ENCODE measurements at places on chromosomes 6 and 20. TPM values are rescaled to one million over a fixed set of nuclear protein-coding genes. Genes with fewer than 3 reads are reported as not detected.

LHFPL5 gene
- total RNA-seq = not detected

TNF gene
- 0.83 TPM for total RNA-seq

CLVS2 gene
- not detected for total RNA-seq

CAPN11 gene
- total RNA-seq = not detected

HSPA1A gene
- total RNA-seq = 202 TPM

LPA gene
- not detected for total RNA-seq

TMEM244 gene
- not detected for total RNA-seq

FAM162B gene
- 1.3 TPM for total RNA-seq

KHDRBS2 gene
- total RNA-seq = not detected

CRIP3 gene
- total RNA-seq = 5.1 TPM

GINS1 gene
- total RNA-seq = 0.84 TPM

COL9A1 gene
- total RNA-seq = 0.23 TPM

SLC22A16 gene
- 1.9 TPM for total RNA-seq

HMGN4 gene
- 32.0 TPM for total RNA-seq

TBX18 gene
- 2.5 TPM for total RNA-seq

DSP gene
- total RNA-seq = 273 TPM

EEF1A2 gene
- total RNA-seq = 1,304 TPM

BCAS1 gene
- not detected for total RNA-seq

DNAH8 gene
- total RNA-seq = 0.09 TPM

SLC12A5 gene
- 0.28 TPM for total RNA-seq

NRSN1 gene
- not detected for total RNA-seq

CDH26 gene
- 0.34 TPM for total RNA-seq

SLA2 gene
- 0.54 TPM for total RNA-seq

HEY2 gene
- 27.1 TPM for total RNA-seq

TENT5A gene
- 47.4 TPM for total RNA-seq

TRIM40 gene
- not detected for total RNA-seq

TGM3 gene
- not detected for total RNA-seq

CST5 gene
- not detected for total RNA-seq

MICB gene
- total RNA-seq = 1.00 TPM

SOBP gene
- 16.2 TPM for total RNA-seq

MEP1A gene
- not detected for total RNA-seq

NR2E1 gene
- not detected for total RNA-seq

DLL1 gene
- 5.4 TPM for total RNA-seq

FKBP1C gene
- total RNA-seq = 2.9 TPM

MPIG6B gene
- 0.97 TPM for total RNA-seq

PTCHD4 gene
- 1.0 TPM for total RNA-seq

LRRC73 gene
- 1.8 TPM for total RNA-seq

CGA gene
- total RNA-seq = 0.85 TPM

TRMT6 gene
- 8.3 TPM for total RNA-seq

OTOR gene
- not detected for total RNA-seq

KIF13A gene
- total RNA-seq = 67.6 TPM

KIFC1 gene
- total RNA-seq = 0.30 TPM

F13A1 gene
- 9.1 TPM for total RNA-seq

MMP24OS gene
- 40.3 TPM for total RNA-seq

MUCL3 gene
- total RNA-seq = not detected

RAB44 gene
- 0.05 TPM for total RNA-seq

APOM gene
- total RNA-seq = 1.9 TPM

SMLR1 gene
- not detected for total RNA-seq

MYLK2 gene
- total RNA-seq = 0.60 TPM

ULBP3 gene
- total RNA-seq = 1.5 TPM

MAK gene
- 0.13 TPM for total RNA-seq

PPP1R3G gene
- 6.8 TPM for total RNA-seq

TPBG gene
- 2.8 TPM for total RNA-seq

GSTA1 gene
- not detected for total RNA-seq
